ENCODE measurements at places on chromosomes 13 and 19.

- DNase-seq: no peak
Measured at GRCh38 chr19:38057959-38058690, 151.1 kb downstream of the SIPA1L3 start.

DNA sequence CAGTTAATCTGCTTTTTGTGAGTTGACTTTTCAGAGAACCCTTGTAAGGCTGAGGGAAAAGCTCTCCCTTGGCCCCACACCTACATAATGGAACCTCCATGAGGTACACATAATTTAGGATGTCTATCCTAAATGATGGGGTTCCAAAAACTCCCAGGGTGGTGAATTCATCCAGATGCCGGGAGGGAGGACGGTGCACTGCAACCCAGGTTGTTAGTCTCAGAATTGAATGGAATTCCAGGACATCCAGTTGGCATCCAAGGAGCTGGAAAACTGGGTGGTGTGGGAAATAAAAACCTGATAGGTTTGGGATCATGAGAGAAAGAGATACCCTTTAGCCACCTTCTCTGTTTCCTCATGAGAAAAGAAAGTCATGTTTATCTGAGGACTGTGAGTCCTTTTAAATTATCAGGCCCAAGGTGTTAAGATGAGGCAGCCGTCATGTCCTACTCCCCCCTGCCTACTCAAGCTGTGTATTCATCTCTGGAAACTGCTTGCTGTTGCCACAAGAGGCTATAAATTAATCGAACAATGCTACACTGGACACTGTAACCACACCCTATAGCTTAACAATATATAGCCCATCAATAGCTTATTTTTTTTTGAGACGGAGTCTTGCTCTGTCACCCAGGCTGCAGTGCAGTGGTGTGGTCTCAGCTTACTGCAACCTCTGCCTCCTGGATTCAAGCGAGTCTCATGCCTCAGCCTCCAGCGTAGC lies 49.5 kb downstream of the C13orf46 start:
- DNase-seq: no peak

DNA sequence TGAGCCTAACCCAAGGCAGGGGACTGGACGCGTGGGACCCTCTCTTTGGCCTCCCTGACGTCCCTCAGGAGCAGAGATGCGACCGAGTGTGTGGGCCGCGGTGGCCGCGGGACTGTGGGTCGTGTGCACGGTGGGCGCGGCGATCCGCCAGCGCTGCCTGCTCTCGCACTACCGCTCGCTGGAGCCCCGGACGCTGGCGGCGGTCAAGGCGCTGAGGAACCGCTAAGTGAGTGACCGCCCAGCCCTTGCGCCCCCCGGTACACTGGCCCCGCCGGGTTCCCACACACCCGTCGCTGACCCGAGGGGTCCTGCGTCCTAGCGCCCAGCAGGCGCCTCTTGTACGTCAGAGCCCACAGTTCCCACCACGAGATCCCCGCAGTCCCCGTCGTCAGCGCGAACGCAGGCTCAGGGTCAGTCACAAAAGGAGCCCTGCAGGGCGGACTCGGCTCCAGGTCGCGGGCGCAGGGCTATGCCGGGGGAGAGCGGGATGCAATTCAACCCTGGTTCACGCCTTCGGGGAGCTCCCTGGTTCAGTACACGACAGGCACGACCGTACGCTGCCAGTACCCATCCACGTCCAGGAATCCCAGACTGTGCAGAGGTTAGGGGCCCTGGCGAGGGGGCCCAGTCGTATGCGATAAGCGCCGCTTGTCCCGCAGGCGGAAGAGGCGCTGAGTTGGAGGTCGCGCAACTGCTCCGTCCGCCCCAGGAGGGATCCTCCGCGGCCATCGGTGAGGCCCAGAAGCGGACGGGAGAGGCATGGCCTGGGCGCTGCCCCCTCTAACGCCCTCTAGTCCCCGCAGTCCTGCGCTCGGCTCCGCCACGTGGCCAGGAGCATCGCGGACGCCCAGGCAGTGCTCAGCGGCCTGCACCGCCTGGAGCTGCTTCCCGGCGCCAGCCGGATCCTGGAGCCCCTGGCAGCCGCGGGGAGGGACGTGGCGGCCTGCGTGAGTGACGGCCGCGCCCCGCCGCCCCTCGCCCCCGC lies 3.6 kb upstream of the IFNL2 start:
- DNase-seq: no peak

DNA sequence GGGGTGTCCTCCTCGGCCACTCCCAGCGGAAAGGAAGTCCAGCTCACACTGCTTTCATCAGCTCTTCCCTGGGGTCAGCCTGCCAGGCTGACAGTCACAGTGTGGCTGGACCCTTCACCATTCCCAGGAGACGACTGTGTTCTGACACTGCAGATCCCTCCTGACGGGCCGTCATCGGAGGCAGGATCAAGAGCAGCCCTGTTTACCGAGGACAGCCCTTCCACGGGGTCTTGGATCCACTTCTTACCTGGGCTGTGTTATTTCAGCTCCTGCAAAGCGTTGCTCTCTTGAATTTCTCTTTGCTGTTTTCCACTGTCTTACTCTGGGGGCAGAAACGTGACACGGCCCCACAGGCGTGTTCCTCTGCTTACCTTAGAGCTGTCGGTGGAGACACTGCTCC lies 149.9 kb upstream of the SOX1 start:
- no peak for DNase-seq

- no peak for DNase-seq
Measured at GRCh38 chr13:66665991-66666390, 564.1 kb downstream of the PCDH9 start.

- DNase-seq: no peak
Measured at GRCh38 chr19:18023622-18024251, 15.8 kb downstream of the ARRDC2 start.

- no peak for DNase-seq
Measured at GRCh38 chr13:108708921-108709320, 79.5 kb downstream of the MYO16 start.

DNA sequence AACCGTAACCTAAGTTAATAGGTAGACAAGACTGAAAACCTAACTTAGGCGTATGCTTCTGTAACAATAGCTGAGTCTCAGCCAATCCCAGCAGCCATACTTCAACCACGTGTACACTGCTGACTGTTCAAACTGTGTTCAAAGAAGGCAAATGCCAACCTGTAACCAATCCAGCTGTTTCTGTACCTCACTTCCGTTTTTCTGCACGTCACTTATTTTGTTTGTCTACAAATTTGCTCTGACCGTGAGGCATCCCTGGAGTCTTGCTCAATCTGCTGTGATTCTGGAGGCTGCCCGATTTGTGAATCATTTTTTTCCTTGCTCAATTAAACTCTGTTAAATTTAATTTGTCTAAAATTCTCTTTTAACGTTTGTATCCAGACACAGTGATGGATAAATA lies 59.2 kb downstream of the EDNRB start:
- no peak for DNase-seq

- DNase-seq: no peak
Measured at GRCh38 chr13:92677571-92677970, 549.0 kb upstream of the GPC6 start.

- DNase-seq: no peak
Measured at GRCh38 chr19:28446511-28446910, 766.4 kb downstream of the UQCRFS1 start.
